ENCODE measurements at places on chromosomes 3 and 15.
A peak's percentile ranks its signal among the peaks of the same experiment; 100 is the strongest.

GRCh38 chr3:147669077-147669476 lies 259.9 kb downstream of the ZIC1 start:
- no peak for DNase-seq

DNA sequence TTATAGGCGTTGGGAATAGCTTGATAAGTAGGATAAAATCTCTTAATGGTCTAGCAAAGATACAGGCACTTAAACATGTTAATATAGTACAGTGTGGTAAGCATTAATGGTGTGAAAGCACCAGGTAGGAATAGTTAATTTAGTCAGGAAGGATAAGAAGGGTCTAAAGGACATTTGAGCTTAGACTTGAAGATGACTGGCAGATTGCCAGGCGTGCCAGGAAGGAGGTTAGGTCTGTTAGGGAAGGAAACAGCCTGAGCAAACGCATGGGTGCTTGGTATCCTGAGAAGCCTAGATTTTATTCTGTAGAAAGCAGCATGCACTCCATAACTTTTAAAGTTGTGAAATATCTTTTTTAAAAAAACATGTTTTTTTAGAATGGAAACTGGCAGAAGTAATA lies 17.7 kb downstream of the SEC62 start:
- DNase-seq = no peak

- no peak for DNase-seq
Observed at GRCh38 chr3:50620420-50620819, 3.5 kb downstream of the MAPKAPK3 start.

GRCh38 chr3:193828477-193828876 lies 235.5 kb downstream of the OPA1 start:
- DNase-seq = no peak

DNA sequence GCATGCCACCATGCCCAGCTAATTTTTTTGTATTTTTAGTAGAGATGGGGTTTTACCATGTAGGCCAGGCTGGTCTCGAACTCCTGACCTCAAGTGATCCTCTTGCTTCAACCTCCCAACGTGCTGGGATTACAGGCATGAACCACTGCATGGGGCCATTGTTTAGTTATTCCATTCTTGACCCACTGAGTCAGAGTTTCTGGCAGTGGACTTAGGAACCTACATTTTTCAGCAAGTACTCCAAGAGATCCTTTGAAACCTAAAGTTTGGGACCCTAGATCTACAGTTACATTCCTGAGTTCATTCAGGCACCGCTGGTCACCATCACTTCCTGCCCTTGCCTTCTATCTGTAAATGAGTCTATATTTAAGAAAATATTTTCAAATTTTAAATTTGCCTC lies 1.4 kb upstream of the TNFSF10 start:
- DNase-seq = no peak

DNA sequence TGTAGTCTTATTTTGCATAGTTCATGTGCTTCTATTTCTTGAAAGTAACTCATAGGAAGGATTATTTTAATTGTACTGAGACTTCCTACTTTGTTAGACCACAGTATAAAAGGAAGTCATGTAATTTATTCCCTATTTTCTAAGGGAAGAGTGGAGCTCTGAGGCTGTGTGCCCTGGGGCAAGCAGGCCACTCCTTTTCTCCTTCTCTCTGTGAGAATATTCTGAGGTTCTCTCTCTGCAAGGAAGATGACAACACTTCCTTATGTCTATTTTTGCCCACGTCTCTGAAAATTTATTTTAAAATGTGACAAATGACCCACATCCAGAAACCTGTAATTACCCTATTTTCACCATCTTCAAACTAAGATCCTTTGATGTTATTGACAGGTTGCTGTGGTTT lies 11.0 kb downstream of the KCTD6 start:
- DNase-seq = no peak

- no peak for DNase-seq
Observed at GRCh38 chr15:70635895-70636294, 127.5 kb downstream of the UACA start.

GRCh38 chr15:35874260-35874905 lies 328.4 kb upstream of the DPH6 start:
- no peak for DNase-seq

DNA sequence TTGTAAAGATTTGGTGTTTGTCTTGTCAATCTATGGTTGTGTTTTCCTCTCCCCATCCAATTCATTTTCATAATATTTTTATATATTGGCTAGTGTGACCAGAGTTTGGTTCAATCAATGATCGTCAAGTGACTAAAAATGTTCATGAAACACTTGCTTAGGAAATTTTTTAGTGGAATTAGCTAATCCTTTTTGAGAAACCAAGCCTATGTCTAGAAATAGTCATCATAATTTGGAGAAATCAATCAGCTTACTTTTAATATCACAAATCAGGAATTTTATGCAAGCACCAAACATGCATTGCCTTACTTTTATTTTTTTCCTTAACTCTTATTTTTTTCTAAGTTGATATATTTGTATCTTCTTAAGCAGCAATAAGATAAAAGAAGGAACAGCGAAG lies 403.1 kb upstream of the TBL1XR1 start:
- no peak for DNase-seq

GRCh38 chr3:100761211-100761942 lies 52.1 kb downstream of the TFG start:
- no peak for DNase-seq

DNA sequence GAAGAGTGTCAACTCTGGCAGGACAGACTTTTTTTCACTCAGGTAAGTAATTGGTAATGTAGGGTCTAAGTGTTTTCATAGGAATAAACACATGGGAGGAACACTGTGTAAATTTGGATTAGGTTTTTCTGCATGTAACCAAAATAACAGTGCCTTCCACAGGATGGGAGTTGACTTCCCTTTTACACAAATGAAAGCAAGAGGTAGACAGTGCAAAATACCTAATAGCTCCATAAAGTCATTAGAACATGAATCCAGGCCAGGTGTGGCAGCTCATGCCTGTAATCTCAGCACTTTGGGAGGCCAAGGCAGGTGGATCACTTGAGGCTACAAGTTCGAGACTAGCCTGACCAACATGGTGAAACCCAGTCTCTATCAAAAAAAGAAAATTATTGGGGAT lies 25.5 kb upstream of the MYO1E start:
- no peak for DNase-seq

DNA sequence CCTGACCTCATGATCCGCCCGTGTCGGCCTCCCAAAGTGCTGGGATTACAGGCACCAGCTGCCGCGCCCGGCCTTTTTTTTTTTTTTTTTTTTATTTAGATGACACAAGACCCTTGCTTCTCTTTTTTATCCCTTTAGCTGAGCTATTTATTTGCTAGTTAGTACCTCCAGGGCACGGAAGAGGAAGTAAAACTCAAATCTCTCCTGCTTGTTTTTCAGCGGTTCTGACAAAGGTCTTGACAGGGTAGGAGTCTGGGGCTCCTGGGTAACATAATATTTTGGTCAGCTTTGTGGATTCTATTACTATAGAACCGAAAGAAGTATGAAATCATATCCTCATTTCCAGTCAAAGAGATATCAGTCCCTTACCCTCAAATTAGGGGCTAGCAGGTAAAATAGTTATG lies 44.0 kb upstream of the ETV5 start:
- peak; percentile 20 for DNase-seq

- DNase-seq = no peak
Observed at GRCh38 chr3:189999718-190000117, 121.0 kb downstream of the P3H2 start.

DNA sequence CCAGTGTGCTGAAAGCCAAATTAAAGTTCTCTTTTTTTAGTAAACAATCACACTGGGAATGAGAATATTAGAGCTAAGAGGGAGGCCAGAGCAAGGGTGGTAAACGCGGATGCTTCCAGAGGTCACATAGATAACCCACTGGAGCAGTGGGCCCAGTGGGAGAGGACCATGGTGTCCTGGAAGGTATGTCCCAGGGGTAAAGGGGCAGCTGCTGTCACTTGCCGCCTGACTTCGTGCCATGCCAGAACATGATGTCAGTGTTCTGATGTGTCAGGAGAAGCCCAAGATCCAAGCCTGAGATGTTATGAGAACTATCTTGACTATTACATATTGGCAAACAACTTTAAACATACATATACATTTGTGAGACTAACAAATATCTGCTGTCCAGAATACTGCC lies 211.9 kb upstream of the IL12A start:
- no peak for DNase-seq

GRCh38 chr3:81709606-81710005 lies 51.8 kb downstream of the GBE1 start:
- no peak for DNase-seq

GRCh38 chr3:18112674-18113375 lies 312.3 kb downstream of the SATB1 start:
- DNase-seq = no peak

DNA sequence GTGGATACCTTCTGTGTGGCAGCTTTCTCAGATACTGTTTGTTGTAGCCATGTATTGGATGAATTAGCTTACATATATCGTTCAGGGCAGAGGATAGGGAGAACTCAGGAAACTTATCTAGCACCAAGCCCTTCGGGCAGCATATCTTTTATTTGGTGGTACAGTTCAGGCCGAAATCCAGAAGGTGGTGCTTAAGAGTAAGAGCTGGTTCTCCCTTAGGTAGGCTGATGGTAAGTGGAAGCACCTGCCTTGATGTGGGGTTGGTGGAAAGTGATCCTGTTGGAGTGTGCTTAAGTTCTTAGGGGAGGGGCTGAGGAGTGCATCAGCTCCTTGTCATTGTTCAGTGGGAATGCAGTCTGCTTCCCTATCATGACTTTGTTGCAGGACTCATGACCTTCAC lies 187.5 kb downstream of the DOCK3 start:
- DNase-seq = no peak

All from CD8-positive, alpha-beta T cell (primary cell).